Caudate nucleus (tissue), 63 donors: ENCODE measurements at places on chromosomes 16 and 17.

DNA sequence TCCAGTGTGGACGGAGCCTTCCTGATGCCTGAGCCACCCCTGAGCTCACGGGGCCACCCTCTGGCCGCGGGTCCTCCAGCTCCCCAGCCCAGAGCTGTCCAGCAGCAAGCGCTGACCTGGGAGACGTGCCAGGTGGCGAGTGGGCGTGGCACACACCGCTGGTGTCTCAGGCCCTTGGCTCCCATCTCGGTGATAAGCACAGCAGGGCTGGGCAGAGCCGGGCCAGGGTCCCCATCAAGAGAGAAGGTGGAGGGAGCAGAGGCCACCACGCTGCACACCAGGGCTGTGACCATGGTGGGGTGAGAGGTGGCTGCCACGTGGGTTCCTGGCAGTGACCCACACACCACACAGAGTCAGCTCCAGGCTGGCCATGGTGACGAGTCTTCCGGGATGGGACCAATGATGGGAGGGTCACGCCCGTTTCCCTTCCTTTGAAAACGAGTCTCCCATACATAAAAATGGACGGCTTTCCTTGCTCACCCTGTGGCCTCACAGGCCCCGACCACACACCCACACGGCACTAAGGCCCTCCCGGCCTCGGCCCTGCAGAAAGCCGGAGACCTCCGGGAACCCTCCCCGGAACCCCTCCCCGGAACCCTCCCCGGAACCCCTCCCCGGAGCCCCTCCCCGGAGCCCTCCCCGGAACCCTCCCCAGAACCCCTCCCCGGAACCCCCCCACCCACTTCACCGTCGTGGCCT is 16.8 kb downstream of the UTS2R start:
- no peak for DNase-seq

- no peak for DNase-seq
Measured at GRCh38 chr17:35784895-35785294, 10.5 kb downstream of the MMP28 start.

GRCh38 chr16:6827931-6828330 is 504.7 kb upstream of the RBFOX1 start:
- DNase-seq: no peak

DNA sequence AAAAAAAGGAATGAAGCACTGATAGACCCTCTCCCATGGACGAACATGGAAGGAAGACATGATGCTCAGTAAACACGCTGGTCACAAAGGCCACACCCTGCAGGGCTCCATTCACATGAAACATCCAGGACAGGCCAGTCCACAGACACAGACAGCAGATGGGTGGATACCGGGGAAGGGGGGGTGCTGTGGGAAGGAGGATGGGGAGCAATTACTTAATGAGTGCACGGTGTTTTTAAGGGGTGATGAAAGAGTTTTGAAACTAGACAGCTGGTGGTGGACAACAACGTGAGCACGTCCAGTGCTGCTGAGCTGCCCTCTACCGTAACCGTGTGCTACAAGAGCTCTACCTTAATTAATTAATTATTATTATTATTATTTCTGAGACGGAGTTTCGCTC is 6.0 kb upstream of the SLC16A3 start:
- no peak for DNase-seq

- no peak for DNase-seq
Measured at GRCh38 chr16:12474806-12475410, 328.8 kb downstream of the CPPED1 start.

DNA sequence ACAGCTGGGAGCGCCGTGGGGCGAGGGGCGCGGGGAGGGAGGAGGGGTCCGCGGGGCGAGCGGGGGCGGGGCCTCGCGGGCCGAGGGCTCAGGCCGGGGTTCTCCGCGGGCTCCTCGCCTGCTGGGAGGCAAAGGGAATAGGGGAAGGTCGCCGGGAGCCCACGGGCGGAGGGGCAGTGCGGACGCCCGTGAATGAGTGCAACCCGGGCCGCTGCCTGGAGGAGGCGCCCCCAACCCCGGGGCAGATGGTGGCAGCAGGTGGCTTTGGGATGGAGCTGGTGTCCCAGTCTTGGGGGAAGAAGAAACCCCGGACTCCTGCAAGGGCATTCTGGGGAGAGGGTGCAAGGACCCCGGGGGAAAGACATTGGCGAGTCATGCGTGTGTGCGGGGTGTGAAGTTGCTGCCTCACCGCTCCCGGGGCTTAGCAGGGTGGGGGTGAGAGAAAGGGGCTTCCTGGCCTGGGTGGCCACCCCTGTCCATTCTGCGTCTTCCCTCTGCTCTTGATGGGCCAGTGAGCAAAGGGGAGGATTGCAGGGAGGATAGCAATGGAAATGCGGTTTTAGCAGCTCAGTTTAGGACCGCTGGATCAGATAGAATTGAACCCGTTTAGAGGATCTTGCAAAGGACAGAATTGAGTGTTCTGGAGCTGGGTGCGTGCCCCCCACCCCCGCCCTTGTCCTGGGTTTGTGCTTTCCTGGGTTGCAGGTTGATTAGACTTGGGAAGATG is 526 bp downstream of the KIAA0513 start:
- DNase-seq: no peak

GRCh38 chr16:55398762-55399161 is 74.8 kb downstream of the IRX6 start:
- DNase-seq: no peak

DNA sequence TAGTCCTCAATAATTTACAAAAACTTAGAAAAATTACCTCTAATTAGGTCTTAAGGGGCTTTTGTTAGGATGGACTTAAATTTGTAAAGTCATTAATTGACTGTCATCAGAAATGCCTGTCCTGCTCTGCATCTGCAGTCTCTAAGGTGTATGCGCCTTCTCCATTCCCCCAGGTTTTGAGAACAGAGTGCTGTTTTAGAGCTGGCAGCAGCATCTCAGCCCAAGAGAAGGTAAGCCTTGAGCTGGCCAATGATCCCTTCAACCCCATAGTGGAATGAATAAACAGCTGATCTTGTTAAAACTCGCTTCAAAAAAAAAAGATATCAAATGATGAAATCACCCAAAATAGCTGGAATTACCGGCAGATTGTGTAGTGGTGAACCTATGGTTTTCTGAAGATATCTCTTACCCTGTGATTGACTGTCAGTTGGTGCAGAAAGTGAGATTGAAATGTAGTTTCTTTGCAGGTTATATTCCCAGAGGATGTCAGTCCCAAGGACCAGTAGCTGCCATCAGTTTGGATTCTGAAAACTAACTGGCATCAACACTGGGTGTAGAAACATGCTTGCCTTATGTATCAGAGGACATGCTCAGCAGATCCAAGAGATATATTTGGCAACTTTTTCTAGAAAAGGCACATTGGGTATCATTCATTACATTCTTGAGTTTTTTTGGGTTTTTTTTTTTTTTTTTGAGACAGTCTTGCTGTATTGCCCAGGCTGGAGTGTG is 25.7 kb downstream of the TRPV2 start:
- DNase-seq: no peak

GRCh38 chr16:8380311-8380710 is 210.0 kb downstream of the TMEM114 start:
- no peak for DNase-seq

GRCh38 chr17:320139-320538 is 32.5 kb downstream of the RPH3AL start:
- no peak for DNase-seq
